Vagina (tissue), 2 donors: ENCODE measurements at places on chromosomes 5 and 9.

DNA sequence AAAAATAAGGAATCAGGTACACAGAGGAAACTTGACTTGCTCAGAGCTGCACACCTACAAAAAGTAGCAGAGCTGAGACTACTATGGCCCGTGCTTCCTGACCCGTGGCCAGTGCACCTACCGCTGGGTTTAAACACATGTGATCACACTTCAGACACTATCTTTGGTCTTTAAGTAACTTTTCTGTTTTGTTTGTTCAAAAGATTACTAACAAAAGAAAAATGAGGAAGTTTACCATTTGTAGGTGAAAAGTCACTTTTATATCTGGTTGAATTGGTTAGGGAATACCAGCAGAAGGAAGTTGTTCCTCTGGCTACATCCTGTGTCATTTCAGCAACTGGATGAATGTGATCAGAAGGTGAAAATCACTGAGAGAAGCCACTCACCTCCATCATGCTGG is 6.5 kb upstream of the SYK start:
- DNase-seq = no peak

DNA sequence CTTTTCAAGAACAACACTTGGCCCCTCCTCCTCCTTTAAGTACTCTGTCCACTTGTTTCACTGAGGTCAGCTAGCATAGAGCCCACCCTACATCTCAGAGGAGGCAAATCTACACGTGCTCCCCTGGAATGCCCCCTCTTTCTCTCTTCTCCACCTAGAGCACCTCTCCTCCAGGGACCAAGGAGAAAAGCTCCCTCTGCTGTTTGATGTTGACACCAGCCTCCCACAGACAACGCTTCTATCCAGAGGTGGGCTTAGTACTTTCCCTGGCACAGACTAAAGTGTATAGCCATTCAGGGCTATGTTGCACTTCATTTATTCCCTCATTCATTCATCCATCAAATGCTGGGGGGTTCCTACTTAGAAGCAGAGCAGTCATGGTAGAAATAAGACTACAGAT is 68.2 kb upstream of the TAF1L start:
- no peak for DNase-seq

DNA sequence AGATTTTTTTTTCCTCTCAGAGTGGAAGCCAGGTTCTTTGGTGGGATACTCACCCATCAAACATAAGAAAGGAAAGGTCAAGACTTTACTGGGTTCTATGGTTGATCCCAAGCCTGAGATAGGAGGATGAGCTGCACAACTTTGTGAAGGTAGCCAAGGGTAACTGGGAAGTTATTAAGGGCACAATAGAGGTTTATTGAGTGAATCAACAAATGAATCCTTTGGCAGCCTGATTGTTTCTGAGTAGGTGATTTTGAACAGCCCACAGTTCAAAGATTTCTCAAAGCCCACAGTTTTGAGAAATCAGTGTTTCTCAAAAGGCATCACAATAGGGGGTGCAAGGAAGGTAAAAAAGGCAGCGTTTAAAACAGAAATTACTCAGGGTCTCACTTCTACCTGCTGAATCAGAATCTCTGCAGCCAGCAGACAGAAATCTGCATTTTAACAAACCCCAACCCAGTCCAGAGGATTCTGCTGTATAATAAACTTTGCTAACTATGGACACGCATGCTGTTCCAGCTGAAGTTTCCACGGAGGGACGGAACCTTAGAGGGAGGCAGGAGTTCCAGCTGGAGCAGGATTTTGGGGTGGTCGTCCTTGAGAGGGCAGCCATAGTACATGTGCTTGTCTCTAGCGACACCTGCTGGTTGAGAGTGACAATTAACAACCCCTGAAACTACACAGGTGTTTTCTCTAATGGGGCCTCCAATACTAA is 32.7 kb upstream of the FSD1L start:
- no peak for DNase-seq

- no peak for DNase-seq
Measured at GRCh38 chr9:35448496-35448895, 41.4 kb upstream of the RUSC2 start.

GRCh38 chr9:36796671-36797419 is 224.2 kb downstream of the MELK start:
- no peak for DNase-seq

DNA sequence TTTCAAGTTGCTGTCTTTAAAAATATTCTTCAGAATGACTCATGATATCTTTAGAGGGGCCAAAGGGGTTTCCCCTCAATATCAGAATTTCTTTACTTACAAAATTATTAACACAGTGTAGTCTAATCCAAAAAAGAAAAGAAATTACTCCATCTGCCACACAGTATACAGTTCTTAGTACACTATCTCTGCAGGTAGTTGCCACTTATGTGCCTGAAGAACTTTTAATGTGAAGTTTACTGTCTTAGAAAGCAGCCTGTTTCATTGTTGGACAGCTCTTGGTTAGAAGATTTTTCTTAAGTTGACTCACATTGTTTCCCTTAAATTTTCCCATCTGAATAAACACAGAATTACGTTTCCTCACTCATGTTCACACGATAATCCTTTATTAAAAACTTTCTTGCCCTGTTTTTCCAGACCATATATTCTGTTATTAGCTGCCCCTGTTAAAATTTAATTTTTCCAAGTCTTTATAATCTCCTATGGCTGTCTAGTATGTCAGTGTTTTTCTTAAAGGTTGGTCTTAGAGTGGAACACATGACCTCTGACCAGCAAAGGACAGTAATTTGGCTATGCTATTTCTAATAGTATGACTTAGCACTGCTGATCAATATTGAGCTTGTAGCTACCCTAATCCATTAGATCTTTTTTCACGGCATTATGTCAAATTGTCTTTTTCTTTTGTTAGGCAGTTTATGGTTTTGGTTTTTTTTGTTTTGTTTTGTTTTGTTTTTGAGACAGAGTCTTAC is 21.8 kb upstream of the FKTN start:
- no peak for DNase-seq

DNA sequence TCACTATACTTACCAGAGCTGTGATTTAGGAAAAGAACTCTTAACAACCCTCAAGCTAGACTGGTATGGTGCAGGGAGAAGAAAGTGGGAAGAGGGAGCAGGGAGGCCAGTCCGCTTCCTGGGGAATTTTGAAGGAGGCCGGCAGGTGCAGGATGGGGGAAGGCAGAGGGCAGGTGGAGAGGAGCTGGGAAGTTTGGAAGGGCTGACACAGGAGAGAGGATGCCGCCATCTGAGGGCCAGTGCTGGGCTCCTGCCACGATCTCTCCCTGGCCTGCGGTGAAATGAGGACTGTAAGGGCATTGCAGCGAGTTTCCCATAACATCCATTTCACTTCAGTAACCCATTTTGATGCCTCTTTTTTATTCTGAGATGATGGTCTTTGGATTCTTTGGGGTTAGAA is 8.9 kb downstream of the DAB2IP start:
- DNase-seq = no peak

DNA sequence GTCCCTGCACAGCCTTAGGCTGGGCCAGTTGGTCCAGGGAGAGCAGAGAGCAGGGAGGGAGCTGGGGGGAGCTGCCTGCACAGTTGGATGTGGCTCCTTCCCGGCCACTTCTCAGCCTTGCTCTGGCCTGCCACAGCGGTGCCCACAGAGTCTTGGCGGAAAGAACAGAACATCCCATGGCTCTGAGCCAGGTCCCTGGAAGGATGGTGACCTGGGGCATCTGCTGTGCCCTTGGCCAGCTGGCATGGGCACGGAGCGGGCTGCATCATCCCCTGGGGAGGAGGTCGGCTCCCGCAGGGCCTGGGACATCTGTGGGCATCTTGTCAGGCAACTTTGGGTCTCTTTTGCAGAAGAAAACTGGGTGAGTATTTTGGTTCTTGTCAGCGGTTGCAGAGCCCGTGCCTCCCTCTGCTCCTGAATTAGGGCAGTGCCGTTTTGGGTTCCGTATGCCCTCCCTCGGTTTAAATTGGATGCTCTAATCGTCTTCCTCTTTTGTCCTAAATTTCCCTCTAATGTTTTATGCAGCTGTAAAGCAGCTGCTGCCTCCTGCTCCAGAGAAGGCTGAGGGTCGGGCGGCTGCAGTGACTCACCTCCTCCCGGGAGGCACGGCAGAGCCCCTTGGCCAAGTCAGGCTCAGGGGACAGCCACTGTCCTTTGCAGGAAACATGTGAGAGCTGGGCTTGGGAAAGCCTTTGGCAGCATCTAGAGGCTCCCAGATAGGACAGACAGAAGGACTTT is 10.5 kb upstream of the NACC2 start:
- DNase-seq = no peak

GRCh38 chr9:112333639-112334431 is 416 bp upstream of the PTBP3 start:
- no peak for DNase-seq

GRCh38 chr5:36875051-36875789 is 1.3 kb upstream of the NIPBL start:
- DNase-seq = no peak

DNA sequence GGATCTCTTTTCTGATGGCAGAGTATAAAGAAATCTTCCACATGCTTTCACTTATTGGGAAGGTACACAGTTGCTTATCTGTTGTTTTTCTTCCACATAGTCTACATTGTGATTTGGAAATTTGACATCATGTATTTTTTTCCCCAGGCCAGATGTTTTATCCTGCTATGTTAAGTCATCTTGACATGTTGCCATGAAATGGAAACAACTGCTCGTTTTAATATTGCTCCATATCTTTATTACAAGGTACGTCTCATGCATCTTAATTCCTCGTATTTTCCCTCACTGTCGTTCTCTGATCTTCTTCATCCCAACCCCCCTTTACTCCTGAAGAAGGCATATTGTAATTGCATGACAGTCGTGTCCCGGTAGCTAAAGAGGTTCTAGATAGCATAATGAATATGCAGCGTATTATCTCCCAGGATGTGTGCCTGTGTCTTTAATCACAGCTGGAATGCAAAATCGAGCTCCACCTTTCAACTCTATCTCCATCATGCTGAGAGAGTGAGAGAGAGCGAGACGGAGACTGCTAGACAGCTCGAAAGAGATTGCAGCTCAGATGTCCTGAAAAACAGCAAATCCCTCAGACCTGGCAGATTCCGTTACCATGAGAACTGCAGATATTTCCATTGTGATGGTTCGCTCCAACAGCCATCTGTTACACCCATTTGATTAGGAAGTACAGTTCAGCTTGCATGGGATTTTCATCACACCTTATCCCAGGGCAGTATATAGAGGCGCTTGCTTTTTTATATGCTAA is 281.7 kb downstream of the TMEM38B start:
- DNase-seq = no peak

- no peak for DNase-seq
Measured at GRCh38 chr5:113202746-113203716, 226.4 kb downstream of the DCP2 start.

DNA sequence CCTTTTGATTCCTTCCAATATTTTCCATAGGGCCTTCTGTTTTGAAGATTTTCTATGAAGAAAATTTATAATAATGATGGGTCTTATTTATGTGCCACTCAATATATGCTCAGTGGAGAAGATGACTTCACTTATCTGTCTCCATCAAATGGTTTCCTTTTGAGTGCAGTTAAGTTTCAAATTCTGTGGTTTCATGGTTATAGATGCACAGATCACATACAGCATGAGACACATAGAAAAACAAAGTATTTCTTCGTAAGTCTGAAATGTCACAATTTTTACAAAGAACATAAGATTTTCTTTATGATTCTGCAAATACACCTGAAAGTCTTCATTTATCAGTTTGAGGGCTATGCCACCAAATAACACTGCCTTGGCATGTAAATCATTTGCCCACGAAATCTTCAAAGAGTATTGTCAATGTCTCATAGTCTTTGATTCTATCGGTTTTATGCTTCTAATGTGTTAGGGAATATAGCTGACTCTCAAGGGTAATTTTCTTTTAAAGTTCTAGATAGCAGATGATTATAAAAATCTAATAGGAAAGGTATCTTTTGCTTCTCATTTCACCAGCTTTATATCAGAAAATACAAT is 14.1 kb downstream of the CFAP95 start:
- no peak for DNase-seq

GRCh38 chr9:112249277-112249676 is 74.2 kb upstream of the SUSD1 start:
- DNase-seq = no peak

DNA sequence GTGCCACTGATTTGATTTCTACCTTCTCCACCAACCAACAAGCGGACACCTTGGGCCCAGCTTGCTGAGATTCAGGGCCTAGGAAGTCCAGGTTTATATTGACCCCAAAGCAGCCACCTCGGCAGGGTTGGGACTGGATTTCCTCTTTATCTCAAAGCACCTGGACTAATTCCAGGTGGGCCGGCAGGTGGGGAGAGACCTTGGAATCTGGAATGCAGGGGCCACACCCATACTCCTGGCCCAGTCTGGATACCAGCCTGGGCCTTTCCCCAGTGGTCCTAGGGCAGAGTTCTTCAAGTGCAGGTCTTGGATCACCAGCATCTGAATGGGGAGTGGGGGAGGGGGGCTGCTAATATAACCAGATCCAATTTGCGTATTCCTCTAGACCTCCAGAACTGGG is 93.1 kb downstream of the PCDH1 start:
- DNase-seq = no peak

DNA sequence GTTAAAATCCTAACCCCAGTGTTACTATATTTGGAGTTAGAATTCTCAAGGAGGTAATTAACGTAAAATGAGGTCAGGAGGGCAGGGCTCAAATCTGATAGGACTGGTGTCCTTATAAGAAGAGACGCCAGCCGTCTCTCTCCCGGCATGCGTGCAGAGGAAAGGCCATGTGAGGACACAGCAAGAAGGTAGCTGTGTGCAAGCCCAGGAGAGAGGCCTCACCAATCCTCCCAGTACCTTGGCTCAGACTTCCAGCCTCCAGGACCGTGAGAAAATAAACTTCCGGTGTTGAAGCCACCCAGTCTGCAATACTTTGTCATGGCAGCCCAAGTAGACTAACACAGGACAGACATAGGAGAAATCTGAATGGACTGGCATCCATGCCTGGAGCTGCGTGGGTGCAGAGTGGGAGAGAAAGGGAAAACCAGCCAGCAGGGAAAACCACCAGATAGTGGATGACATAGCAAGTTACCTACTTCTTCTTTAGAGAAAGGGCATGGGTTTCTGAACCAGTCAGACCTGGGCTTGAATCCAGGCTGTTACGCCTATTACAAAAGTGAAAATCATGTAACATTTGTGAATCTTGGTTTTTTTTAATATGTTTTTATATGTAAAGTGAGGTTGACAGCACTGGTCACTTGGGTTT is 89.2 kb downstream of the FSTL4 start:
- peak; percentile 16 for DNase-seq

DNA sequence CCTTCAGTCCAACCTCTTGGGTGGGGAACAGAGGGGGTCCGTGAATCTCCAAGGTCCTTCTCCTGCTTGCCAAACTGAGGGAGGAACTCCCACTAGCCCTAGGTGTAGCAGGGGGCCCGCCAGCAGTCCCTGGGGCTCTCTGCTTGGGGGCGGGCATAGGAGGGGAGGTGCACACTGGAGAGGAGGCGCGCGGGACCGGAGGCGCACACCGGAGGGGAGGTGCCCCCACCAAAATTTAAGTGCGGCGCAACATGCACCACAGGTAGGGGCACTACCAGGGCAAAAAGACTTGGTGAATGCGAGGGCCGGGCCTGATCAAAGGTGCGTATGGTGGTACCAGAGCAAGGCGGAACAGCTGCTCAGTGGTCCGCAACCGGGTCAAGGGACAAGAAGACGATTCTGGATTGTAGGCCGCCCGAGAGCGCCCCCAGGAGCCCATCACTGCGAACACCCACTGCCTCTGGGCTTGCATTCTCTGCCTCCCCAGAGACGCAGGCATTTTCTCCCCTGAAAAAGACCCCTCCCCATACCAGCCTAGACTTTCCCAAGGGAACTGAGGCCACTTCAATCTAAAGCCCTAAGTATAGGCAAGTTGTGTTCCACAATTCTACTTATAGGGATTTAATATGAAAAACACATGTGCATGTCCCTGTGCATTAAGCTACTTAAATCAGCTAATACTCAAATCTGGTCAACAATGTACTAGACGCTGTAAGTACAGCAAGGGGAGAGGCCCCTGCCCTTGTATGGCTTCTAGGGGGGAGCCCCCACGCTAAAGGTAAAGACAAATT is 50.6 kb downstream of the TGFBI start:
- no peak for DNase-seq
